Activated T-helper 1 cell treated with anti-CD3 and anti-CD28 coated beads, Interleukin-12 subunit alpha, Interleukin-12 subunit beta, Interleukin-2, Interleukin-4 antibody, amounts not matched to agents 30 ng/mL and 10 ng/mL and 1 ng/mL, durations not matched to agents 14 hours and 24 hours and 36 hours (primary cell): ENCODE measurements at places on chromosomes 3 and 15. TPM values are rescaled to one million over a fixed set of nuclear protein-coding genes. Genes with fewer than 3 reads are reported as not detected.

GRCh38 chr3:39752751-39753150 is 56.7 kb upstream of the MYRIP start:
- DNase-seq = no peak

GRCh38 chr15:53412542-53412941 is 346.9 kb downstream of the WDR72 start:
- DNase-seq = no peak

DNA sequence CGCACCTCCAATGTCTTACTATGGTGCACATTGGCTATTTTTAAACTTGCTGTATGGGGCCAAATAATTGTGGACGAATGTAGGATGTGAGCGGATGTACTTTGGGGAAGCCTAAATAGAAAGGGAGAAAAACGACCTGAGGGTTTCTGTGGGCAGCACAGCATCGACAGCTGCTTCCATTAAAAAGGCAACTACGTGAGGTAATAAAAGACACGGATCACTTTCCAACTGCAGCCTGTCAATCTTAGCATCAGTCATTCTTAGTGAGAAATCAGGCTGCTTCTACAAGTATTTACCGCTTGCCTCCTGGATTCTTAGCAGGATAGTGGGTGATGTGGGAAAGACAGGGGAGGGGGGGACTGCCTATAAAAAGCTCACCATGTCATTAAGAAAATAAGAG is 186.7 kb upstream of the SLC2A2 start:
- no peak for DNase-seq

IQCF5 gene
- total RNA-seq = not detected in 2 replicates
